ENCODE measurements at places on chromosomes 5 and 9.

- no peak for DNase-seq
Measured at GRCh38 chr5:1356873-1357787, 12.2 kb upstream of the CLPTM1L start.

- no peak for DNase-seq
Measured at GRCh38 chr9:137382444-137383080, 40.4 kb downstream of the EXD3 start.

DNA sequence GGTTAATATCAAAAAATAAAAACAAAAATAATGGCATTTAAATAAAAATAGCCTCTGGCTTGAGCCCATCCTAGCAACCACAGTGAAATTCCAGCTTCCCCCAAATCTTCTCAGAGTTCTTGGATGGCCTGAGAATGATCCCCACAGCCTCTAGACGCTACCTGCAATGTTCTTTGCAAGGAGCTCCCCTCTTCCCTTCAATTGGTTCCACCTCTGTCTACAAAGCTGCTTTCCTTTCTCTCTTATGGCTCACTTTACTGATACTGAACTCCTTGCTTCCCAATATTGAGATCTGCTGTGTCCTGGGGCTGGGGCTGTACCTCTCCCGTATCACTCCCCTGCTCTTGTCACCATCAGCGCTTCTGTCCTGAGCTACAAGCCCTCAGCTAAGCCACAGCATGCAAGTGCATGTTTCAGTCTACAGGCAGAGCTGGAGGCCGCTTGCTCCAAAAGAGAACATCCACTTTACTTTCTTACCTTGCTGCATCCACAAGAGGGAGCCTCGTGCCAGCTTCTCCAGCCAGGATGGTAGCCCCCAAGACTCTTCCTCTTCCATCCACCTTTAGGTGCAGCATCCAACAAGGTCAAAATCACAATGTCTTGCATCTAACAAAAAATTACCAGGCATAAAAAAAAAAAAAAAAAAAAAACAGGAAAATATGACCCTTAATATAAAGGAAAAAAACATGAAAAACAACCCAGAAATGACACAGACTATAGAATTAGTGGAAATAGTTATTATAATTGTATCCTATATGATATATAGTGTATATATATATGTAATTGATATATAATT lies 57.4 kb upstream of the PRSS3 start:
- DNase-seq = no peak

DNA sequence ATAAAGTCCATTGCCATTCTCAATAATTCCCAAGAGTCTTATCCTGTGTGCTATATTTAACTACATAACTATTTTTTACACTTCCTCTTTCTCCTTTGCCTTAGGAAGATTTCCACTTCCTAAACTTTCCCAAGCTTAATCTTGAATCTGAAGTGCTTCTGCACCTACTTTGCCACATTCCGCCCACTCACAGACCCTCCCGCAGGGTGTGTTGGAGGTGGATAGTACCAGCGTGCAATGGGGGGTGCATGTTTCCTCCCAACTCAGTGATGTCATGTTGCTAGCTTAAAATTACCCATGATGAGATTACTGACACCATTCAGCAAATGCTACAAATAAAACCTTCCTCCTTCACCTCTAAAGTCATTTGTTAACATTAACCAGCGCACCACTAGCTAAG lies 460.2 kb downstream of the NR2F1-AS1 start:
- no peak for DNase-seq

DNA sequence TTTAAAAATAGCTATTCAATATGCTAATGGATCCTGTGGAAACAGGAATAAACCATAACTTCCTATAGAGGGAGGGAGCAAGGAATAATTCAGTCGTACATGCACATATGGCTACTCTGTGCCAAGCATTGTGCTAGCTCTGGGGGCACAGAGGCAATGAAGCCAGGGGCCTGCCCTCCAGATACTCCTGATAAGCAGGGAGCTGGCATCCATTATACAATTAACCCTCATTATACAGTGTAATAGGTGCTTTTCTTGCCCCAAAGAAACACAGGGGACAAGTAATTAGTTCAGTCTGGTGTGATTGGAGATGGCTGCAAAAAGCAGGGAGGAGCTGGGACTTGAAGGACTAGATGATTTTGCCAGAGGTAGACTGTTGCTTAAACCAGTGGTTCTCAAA lies 200.4 kb downstream of the SREK1 start:
- no peak for DNase-seq

DNA sequence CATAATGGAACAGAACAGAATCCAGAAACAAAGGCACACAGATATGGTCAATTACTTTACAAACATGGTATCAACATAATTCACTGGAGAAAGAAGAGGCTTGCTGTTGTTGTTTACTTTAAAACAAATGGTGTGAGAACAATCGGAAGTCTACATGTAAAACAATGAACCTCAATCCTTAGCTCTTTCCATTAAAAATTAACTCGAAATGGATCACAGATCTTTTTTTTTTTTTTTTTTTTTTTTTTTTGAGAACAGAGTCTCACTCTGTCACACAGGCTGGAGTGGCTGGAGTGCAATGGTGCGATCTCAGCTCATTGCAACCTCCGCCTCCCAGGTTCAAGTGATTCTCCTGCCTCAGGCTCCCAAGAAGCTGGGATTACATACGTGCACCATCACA lies 9.8 kb downstream of the SEMA4D start:
- no peak for DNase-seq

DNA sequence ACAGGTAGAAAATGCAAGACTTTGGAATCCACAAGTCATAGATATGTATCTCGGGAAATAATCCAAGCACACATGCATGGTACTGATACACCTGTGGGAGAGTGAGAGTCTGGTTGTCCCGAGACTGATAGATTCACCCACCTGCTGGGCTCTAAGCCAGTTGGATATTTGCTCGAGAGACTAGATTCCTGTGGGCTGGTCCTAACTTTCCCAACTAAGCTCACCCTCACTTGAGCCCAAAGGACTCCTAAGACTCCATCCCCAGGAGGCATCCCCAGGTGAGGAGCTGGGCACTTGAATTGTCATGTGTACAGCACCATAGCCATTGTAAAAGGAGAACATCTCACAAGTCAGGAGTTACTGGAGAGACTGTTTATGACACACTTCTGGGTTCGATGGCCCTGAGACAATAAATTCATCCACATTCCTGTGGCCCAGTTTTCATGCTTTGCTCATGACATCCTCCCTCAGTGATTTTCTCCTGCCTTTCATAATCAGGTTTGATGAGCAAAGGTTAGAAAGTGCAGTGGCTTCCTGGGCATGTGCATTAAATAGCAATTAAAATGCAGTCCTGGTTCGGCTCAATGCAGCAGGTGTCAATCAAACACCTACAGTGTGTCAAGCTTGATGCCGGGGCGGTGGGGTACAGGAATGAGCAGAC lies 18.1 kb downstream of the SLC1A1 start:
- no peak for DNase-seq

DNA sequence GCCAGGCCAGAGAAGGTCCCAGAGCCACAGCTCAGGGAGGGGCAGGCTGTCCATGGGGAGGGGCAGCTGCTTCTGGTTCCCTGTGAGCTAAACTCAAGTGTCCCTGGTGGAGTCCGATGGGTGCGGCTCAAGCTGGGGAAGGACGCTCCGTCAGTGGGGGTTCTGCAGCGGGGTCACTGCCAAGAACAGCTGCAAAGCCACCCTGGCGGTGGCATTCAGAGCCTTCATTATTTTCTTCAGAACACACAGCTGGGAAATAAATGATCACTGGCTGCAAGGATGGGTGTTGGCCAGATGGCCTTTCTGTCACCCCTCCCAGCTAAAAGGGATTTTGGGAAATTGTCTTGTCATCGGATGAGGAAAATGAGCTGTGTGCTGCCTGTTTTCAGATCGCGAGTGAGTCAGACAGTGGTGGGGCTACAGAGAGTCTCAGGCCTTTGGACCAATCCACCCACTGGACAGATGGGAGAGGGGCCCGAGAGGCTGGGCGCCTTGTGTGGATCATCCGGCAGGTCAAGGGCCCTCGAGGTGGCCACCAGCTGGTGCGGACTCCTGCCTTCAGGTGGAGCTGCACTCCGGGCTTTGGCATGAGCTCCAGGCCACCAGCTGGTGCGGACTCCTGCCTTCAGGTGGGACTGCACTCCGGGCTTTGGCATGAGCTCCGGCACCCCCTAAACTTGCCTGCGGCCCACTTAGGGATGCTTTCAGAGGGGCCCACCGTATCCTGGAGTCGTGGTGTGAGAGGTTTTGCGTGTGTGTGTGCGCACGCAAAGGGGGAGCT lies 17.9 kb upstream of the GFPT2 start:
- DNase-seq = no peak

- no peak for DNase-seq
Measured at GRCh38 chr9:85943757-85944430, 2.9 kb downstream of the NAA35 start.

GRCh38 chr5:139395844-139396640 lies 1.1 kb upstream of the PROB1 start:
- peak; percentile 43 for DNase-seq

GRCh38 chr5:31485376-31486207 lies 46.3 kb downstream of the DROSHA start:
- DNase-seq = no peak

GRCh38 chr5:164244-164643 lies 27.1 kb upstream of the LRRC14B start:
- DNase-seq = no peak

GRCh38 chr5:175814691-175815090 lies 56.7 kb upstream of the CPLX2 start:
- DNase-seq = no peak

DNA sequence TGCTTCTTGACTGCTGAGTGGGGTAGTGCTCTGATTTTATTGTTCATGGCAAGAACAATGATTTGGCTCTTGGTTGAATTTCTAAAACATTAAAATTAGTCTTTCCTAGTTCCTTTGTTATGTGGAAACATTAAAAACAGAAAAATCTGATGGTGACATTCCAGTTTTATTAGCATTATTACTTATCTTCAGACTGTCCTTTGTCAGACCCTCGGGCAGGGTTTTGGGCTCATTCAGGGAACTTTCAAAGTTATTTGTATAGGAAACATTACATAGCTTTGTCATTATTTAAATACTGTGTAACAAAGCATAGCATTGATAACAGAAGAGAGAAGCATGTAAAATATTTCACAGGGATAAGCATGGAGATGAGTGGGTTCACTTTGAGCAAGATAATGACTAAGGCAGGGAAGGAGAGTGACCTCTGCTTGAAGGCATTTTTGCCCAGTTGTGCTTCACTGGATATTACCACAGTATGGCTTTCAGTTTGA lies 119.9 kb downstream of the KDM4C start:
- DNase-seq = no peak

- DNase-seq = no peak
Measured at GRCh38 chr9:14348123-14348372, 34.1 kb upstream of the NFIB start.

DNA sequence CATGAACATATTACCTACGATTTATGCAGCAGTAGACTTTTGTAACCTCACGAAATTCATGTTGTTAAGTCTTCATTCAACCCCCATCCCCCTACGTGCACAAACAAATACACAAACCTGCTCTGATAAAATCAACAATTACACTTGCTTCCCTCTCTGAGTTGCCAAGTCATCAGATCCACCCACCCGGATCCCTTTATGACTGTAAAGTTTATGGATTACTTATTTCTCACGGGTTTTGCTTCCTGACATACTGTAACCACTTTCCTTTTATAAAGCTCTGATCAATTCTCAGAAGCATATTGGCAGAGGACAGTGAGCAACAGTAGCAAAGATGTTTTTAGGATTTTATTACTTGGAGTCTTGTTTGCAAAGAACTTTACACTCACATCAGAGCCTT lies 70.5 kb downstream of the MLLT3 start:
- DNase-seq = peak; percentile 32

DNA sequence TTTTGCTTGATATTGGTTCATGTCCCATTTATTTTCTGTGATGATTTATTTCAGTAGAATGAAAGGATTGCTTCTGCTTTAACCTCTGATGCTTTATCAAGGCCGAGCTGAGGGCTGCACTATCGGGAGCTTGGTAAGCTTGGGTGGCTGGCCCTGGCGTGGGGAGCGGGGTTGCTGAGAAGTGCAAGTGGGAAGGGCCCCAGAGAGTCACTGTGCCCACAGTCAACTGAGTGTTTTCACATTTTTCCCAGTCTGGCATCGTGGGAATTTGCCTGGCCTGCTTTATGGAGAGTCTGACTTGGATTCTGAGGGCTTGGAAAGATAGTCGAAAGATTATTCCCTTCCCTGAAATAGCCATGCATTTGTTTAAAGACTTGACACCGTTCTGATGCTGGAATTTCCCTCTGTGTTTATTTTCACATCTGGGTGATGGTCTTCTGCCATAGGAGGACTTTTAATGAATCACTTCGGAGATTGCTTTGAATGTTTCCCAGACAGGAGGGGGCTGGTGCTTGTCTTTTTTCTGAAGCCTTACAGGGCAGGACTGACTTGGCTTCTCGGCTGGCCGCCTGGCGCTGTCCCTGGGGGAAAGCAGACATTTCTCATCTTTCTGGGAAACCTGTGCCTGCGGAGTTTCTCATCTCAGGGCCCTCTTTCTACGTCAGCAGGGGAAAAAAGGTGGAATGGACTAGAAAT lies 139.0 kb downstream of the BOD1 start:
- DNase-seq = no peak

DNA sequence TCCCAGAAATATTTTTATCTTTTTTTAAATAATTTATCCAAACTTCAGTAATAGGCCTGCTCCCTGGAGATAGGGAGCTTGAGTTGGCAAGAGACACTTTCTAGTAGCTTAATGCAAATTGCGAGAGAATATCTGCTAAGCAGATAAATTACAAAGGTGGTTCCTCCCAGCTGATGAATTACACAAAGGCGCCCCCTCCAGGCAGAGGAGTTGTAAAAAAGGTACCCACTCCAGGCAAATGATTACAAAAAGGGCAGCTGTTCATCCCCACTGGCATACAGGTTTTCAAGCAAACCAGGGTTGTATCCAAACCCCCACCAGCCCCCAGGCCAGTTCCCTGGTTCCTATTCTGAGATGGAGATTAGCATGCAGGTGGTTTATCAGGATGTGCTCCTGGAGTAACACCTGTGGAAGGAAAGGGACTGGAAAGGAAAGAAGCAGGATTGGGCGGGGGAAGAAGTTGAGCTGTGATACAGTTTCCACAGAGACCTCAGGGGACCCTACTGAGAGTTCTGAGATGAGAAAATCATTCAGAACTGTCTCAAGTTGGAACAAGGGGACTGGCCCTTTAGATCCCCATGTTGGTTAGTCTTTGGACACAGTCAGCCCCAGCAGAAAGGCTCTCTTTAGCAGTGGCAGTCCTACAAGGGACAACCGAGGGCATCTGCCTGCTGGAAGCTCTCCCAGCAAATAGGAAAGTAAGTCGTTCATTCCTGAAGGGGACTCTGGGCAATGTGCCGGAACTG lies 25.5 kb downstream of the ESM1 start:
- DNase-seq = no peak

DNA sequence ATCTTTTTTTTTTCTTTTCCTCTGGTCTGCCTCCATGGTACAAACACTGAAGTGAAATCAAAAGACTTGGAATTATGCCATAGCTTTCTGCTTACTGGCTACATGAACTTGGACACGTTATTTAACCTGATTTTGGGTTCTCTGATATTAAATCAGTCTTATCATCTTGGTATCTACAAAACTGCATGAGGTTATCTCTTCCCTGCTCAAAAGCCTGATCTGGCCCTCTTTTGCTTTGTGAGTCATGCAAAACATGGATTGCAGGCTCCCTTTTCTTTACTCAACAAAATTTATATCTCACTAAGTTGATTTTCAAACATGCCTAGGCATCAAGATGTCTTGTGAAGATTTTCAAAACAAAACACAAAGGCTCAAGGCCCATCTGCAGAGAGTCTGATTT lies 45.9 kb upstream of the FST start:
- DNase-seq = no peak
